ENCODE measurements at places on chromosomes 16 and 17.

- no peak overlapping the region for H3K4me3 ChIP-seq
- no peak for DNase-seq
- peaks cover 6% of the 10 kb centered on the region for H3K4me1 ChIP-seq
- no peak overlapping the region for H3K27ac ChIP-seq
Observed at GRCh38 chr16:85594273-85594977, 18.7 kb upstream of the GSE1 start.

DNA sequence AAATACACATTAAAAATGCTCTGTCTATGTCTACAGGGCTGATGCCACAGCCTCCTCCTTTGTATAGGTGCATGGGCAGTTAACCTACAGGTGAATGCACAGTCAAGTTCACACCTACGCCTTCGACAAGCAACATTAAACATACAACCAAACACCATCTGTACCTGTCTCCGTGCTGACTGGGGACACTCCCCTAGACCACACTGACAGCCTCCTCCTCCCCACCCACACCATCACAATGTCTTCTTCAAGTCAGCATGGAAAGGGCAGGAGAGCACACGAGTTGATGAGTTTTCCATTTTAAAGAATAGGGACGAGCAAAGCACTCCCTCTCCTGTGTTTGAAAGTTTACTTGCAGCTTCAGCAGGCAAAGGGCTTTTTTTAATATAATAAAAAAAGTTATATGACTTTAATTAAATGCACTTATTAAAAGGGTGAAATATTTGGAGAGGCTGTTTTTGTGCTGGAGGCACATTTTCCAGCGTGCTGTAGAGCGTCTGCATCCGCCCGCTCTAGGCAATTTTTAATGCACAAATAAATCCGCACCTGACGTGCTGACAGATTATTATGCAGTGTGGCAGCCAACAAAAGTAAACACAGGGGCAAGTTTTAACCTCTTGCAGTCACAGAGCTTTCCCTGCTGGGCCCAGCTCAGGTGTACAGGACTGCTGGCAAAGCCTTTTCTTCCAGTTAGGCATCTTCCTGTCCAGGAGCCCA, 367.9 kb downstream of the SOX9 start:
- no peaks in the 10 kb centered on the region for H3K36me3 ChIP-seq
- H3K4me3 ChIP-seq = no peak overlapping the region
- DNase-seq = no peak
- H3K27me3 ChIP-seq = peaks cover 4% of the 10 kb centered on the region

GRCh38 chr16:89084411-89084810, 9.2 kb upstream of the ACSF3 start:
- H3K27me3 ChIP-seq = peaks cover 3% of the 10 kb centered on the region
- DNase-seq = no peak
- no peak overlapping the region for H3K4me3 ChIP-seq
- no peaks in the 10 kb centered on the region for H3K4me1 ChIP-seq

DNA sequence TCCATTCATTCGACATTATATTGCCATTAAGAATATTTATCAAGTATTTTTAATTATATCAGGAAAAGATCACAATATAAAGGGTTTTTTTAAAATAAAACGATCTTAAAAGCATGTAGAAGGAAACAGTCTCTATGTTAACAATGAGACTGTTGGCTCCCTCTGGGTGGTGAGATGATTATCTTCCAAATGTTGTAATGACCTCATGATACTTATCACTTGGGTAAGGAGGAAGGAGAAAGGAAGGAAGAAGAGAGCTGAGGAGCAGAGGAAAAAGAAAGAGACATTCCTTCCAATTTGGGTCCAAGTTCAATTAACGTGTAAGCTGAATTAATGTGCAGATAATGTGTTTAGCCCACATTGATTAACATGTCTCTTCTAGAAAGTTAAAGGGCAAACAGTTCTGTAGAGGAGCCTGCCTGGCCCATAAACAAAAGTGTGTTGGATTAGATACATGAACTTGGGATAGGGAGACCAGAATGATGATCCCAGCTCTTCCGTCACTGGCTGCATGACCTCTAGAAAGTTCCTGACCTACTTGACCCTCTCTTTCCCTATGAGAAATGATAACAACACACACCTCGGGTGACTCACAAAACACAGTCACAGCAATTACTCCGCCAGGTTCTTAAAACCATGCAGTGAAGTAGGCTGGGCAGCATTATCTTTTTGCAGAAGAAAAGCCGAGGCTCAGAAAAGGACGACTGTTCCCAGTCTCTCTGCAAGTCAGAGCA, 32.0 kb downstream of the PIMREG start:
- H3K4me1 ChIP-seq = peaks cover 5% of the 10 kb centered on the region
- H3K27me3 ChIP-seq = no peaks in the 10 kb centered on the region
- no peaks in the 10 kb centered on the region for H3K36me3 ChIP-seq
- DNase-seq = no peak

DNA sequence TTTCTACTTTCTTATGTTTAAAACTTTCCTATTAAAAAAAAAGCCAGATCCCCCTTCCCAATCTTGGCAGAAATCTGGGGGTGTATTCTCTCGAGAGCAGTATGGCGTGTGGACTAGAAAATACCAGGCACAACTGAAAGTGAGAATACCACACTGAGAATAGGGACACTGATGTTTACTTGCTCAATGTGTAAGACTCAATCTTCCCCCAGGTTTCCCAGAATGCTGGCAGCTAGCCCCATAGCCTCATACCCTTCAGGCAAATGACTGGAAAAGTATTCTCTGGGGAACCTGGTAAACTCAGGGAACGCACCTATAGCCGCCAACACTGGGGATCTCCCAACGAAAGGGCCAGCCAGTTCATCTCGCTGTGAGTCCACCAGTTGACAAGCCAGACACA, 15.3 kb downstream of the ZZEF1 start:
- no peaks in the 10 kb centered on the region for H3K27me3 ChIP-seq
- no peak overlapping the region for H3K4me3 ChIP-seq
- peaks cover 40% of the 10 kb centered on the region for H3K36me3 ChIP-seq
- no peak for DNase-seq

DNA sequence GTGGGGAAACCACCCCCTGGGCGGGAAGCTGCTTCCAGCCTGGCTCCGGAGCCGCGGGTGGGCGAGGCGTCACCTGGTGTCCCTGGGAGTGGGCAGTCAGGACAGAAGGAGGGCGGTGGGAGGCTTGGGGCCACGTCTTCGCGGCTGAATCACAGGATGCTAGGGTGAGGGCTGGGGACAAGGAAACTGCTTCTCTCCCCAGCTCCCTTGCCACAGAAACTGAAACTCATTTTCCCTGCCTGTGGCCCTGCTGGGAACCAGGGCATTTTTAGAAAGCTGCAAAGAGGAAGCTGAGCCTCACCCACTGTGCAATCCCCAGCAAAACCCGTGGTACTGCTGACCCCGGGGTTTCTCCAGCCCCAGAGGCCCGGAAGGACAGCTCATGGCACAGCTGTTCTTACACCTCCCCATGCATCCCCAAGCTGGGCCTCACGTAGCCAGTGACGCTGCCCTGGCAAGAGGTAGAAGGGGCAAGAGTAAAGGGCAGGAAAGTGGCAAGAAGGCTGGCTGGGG, 8.2 kb downstream of the RHBDF2 start:
- peaks cover 8% of the 10 kb centered on the region for H3K36me3 ChIP-seq
- peaks cover 53% of the 10 kb centered on the region for H3K4me1 ChIP-seq
- no peaks in the 10 kb centered on the region for H3K27me3 ChIP-seq
- DNase-seq = peak; percentile 88
- peak overlapping the region; percentile 93 for H3K4me3 ChIP-seq
- peak overlapping the region; percentile 99 for H3K27ac ChIP-seq
